ENCODE measurements at places on chromosomes 16 and 17.

GRCh38 chr17:73549841-73550430, 94.3 kb downstream of the SDK2 start:
- no peak for DNase-seq

GRCh38 chr17:73772107-73772705, 128.0 kb upstream of the SDK2 start:
- no peak for DNase-seq

DNA sequence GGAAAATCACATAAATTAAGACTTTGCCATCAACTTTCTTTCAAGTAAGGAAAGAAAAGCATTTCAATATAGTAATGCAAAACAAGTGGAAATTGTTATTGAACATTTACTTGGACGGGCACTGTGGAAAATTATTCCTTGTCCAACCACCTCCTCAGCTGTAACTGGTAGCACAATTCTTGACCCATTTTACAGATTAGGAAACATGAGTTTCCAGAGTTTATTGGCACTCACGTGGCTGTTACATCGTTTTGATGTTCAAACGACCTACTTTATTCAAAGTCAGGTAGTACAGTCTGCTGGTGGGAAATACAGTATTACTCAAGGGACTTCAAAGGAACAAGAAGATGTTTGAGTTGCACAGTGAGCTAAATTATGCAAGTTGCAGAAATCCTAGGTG, 866 bp upstream of the PCTP start:
- no peak for DNase-seq

DNA sequence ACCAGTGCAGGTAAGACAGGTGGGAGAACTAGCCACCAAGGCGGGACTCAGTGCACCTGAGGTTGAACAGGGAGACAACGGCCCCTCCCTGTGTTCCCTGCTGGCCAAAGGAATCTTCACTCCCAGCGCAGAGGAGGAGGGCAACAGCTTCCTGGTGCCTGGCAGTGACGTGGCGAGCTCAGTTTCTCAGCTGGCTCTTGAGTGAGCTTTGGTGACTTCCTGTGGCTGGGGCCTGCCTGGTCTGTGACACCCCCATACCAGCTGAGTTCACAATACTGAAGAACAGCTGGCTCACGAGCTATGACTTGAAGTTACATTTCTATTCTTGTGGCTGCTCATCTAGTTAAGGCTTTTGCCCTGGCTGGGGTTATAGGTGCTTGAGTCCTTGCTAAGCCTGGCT, 26.1 kb downstream of the WNT9B start:
- no peak for DNase-seq

DNA sequence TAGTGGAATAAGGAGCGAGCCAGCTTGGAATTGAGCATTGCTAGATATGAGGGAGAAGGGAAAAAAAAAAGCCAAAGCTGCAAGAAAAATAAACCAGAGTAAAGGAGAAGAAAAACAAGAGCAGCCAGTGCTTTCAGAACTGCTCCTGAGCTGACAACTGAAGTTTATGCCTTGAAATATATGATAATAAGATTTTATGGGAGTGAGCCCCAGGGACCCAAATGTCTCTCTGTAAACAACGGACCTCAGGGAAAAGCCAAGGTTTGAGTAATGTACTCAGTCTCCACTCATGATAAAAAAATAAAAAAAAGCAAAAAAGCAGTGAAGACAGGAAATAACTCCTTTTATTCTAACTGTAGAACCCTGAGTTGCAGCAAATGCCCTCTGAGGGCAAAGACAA, 132.6 kb downstream of the SNX11 start:
- DNase-seq: no peak

DNA sequence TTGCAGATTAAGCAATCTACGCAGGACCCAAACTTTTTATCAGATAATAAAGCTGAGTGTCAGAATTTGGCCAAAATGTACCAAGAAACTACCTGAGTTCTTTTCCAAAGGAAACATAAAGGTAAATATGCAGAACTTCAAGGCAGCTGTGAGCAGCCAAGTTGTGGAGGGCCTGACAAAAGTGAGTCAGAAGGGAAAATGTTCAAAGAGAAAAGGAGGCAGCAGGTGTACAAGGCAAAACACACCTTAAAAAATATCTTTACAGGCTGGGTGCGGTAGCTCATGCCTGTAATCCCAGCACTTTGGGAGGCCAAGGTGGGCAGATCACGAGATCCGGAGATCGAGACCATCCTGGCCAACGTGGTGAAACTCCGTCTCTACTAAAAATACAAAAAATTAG, 7.0 kb upstream of the KANSL1 start:
- no peak for DNase-seq

- no peak for DNase-seq
Observed at GRCh38 chr17:80696964-80697363, 152.3 kb downstream of the RPTOR start.

DNA sequence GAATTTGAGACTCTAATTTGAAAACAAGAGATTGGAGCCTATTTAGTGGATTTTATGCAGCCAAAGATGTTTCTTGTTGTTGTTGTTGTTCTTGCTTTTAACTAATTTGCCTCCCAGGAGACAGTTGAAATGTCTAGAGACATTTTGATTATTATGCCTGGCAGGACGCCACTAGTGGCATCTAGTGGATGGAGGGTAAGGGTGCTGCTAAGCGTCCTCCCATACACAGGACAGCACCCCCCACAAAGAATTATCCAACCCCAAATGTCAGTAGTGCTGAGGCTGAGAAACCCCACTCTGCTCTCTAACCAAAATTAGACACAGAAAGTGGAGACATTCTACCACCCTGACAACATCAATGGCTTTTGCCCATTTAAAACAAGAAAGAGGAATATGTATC, 15.4 kb upstream of the HSBP1 start:
- DNase-seq: no peak

DNA sequence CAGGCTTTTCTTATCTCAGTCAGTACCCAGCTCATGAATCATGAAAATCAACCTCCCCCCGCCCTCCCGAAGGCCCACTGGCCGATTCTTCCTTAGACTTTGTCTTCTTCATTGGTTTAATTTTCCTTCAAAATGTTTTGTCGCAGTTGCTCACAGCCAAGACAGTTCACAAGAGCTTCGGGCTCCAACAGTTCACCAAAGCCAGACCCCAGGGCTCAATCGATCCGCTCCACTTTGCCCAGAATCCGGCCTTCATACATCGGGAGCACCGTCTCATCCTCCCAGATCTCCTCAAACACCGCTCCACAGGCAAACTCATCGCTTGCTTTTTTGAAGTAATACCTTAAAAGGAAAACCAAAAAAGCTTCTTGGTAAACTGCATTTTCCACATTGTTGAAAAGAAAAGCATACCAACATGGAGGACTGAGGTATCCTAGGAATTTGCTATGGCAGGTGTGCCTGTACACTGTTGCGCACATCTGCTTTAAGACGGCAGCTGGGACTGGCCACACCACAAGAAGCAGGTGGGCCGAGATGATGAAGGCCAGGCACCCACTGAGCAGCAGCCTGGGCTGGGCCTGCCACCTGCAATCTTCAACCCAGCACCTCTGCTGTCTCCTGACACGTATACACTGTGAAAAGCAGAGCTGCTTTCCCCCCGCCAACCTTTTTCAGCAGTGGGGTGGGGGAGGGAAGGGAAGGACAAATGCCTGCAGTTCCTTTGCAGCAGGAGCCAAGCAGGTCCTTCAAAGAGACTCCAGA, 31.5 kb downstream of the AXIN2 start:
- no peak for DNase-seq

DNA sequence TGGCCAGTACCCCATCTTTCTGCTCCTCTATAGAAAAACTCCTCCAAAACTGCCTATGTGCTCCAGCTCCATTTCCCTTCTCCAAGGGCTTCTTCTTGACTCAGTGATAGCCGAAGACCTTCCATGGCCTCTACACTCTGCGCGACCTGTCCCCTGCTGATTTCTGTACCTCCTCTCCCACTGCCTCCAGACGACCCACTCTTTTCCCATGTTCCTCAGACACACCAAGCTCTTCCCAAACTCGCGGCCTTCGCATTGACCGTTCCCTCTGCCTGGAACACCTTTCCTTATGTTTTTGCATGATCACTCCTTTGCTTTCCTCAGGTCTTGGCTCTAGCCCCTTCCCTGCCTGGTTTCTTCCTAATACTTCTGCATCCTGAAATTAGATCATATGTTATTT, 255.6 kb upstream of the SDK2 start:
- no peak for DNase-seq

GRCh38 chr17:57866319-57866718, 16.5 kb upstream of the MRPS23 start:
- DNase-seq: no peak

GRCh38 chr17:12089809-12090384, 69.2 kb downstream of the MAP2K4 start:
- no peak for DNase-seq

- no peak for DNase-seq
Observed at GRCh38 chr16:12900156-12900555, 1.2 kb upstream of the SHISA9 start.

DNA sequence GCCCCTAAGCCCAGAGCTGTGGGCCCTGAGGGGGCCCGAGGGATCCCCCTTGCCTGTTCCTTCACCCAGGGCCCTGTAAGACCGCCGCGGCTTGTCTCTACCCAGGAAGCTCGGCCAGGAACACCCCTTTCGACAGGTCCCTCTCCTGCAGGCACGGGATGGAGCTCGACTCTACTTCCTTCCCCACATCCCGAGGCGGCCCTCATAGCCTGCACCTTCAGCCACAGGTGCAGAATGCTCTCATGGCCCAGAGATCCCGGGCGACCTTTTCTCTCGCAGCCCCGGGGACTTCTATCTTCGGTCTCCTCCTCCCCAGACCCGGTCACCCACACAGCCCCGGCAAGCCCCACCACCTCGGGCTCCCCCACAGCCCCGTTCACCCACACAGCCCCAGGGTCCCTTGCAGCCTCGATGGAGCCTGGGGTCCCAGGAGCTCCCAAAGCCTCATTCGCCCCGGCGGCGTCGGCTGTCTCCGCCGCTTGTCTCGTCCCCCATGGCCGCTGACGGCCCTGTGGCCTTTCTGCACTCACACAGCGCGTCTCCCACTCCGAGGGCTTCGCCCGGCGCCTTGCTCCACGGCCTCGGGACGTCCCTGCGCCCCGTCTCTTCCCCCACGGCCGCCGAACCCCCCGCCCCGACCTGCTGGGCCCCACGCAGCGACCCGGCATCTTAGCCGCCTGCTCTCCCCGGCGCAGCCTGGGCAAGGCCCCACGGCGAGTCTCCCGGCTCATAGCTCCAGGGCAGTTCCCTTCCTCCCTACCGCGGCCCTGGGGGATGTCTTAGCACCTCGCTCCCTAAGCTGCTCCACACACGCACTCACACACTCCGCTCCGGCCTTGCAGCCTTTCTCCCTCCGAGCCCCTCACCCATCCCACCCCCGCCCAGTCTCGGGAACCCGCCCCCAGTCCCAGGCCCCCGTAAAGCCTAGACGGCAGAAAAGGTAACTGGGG, 650 bp downstream of the KIAA0753 start:
- no peak for DNase-seq

- no peak for DNase-seq
Observed at GRCh38 chr16:67917852-67918236, 13.8 kb downstream of the CTRL start.

DNA sequence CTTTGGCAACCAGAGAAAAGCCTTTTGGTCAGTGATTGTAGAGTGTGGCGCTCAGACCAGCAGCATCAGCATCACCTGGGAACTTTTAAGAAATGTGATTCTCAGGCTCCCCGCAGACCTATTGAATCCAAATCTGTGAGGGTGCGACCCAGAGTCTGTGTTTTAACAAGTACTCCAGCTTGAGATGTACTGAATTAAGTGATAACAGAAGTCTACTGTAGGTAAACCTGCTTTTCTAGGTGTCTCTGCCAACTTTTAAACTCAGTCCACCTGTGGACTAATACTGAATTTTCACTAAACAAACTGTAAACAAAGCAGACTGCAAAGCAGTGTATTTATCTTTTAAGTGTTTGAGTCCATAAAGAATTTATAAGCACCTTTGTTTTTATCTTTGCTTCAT, 43.6 kb downstream of the NUP93 start:
- no peak for DNase-seq

DNA sequence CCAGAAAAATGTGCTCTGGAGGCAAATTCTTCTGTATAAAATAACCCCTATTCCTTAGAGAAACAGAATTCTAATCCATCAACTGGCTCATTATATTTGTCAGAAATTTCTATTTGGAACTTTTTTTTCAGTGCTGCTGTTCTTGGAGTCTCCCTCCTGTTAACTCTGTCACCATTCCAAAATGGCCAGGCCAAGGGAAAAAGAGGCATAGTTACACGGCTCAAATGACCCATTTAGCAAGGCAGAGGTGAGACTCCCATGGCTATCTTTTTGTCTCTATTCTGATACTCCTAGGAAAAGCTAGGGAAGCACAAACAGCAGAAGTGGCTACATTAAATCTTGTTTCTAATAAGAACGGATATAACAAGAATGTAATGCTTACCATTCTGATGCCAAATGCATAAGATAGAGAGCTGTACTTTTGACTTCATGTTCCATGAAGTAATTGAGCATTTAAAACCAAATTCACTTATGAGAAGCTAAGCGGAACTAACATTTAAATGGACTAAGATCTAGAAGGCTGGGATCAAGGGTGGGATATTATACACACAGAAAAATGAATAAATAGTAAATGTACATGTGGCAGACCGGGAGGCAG, 64.4 kb upstream of the CORO6 start:
- no peak for DNase-seq

DNA sequence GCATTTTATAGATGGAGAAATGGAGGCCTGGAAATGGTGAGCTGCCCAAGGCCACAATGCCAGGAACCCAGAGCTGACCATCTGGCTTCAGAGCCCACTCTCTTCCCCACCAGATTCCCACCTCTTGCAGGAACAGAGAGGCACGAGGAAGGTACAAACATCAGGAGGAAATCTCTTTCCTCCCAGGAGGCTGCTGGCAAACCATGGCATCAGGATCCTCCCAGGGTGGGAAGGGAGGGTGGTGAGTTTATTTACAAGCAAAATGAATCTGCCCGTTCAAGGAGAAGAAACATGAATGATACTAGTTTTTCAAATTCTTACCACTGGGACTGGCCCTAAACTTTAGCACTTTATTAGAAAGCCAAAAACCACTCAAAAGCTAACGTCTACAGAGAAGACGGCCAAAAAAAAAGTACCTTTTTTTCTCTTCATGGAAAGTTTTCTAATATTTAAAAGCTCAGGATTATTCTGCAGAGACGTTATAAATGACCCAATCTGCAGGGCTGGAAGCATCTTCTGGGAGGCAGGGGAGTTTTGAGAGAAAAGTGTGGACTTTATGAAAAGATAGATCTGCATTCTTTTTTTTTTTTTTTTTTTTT, 79.1 kb downstream of the NXN start:
- DNase-seq: no peak

GRCh38 chr17:80071116-80071841, 30.1 kb upstream of the GAA start:
- peak; percentile 45 for DNase-seq

GRCh38 chr17:57256708-57257112, 387 bp downstream of the MSI2 start:
- DNase-seq: no peak

DNA sequence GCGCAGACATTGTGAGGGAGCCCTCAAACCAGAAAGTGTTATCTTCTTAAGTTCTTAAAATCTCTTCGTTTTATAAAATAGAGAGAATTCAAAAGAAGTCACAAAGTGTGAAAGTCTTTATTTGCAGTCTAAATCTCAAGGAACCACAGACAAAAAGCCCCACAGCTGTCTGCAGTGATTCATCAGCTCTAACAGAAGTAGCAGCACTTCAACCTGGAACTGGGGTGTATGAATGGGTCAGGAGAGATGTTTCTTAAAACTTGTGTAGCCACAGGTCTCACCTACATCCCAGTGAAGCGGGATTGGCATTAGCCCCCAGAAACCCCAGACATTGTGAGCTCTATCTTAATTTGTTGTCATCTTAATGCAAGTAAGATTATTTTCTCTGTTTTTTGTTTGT, 61.1 kb downstream of the CDYL2 start:
- DNase-seq: no peak

GRCh38 chr17:18042983-18043382, 3.8 kb downstream of the GID4 start:
- no peak for DNase-seq

- no peak for DNase-seq
Observed at GRCh38 chr17:2822358-2822757, 26.1 kb downstream of the RAP1GAP2 start.

All from dorsolateral prefrontal cortex (tissue), 122 donors.